ENCODE measurements at places on chromosomes 2 and 18.
A peak's percentile ranks its signal among the peaks of the same experiment; 100 is the strongest.

GRCh38 chr18:39870591-39870990 is 2084.4 kb upstream of the PIK3C3 start:
- no peaks in the 10 kb centered on the region for H3K36me3 ChIP-seq
- H3K4me1 ChIP-seq = no peaks in the 10 kb centered on the region
- no peak overlapping the region for H3K27ac ChIP-seq
- H3K4me3 ChIP-seq = no peak overlapping the region
- no peak for DNase-seq

GRCh38 chr2:25677877-25678276 is 4.5 kb upstream of the DTNB start:
- no peak overlapping the region for H3K27ac ChIP-seq
- peaks cover 15% of the 10 kb centered on the region for H3K4me1 ChIP-seq
- no peak overlapping the region for H3K4me3 ChIP-seq
- peaks cover 15% of the 10 kb centered on the region for H3K27me3 ChIP-seq
- DNase-seq = no peak
- H3K36me3 ChIP-seq = no peaks in the 10 kb centered on the region

GRCh38 chr18:26435415-26436095 is 112.8 kb downstream of the KCTD1 start:
- no peak for DNase-seq
- H3K27ac ChIP-seq = no peak overlapping the region
- H3K36me3 ChIP-seq = no peaks in the 10 kb centered on the region

DNA sequence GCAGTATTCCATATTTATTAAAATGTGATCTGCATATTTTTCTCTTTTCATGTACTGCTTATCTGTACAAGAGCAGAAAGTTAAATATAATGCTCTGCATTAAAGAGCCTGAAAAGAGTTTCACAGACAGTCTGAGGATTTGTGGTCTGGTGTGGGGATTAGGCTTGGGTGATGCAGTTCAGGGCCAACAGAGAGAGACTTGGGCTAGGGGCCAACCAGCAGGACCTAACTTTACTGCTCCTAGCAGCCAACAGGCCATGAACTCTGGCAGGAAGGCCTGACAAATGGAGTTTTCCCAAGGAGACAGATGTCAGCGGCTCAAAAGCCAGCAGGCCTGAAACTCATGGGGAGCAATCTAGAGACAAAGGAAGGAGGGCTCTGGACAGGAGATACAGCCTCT is 169.6 kb downstream of the LRRTM1 start:
- no peaks in the 10 kb centered on the region for H3K27me3 ChIP-seq
- DNase-seq = no peak
- no peaks in the 10 kb centered on the region for H3K4me1 ChIP-seq
- no peaks in the 10 kb centered on the region for H3K36me3 ChIP-seq

DNA sequence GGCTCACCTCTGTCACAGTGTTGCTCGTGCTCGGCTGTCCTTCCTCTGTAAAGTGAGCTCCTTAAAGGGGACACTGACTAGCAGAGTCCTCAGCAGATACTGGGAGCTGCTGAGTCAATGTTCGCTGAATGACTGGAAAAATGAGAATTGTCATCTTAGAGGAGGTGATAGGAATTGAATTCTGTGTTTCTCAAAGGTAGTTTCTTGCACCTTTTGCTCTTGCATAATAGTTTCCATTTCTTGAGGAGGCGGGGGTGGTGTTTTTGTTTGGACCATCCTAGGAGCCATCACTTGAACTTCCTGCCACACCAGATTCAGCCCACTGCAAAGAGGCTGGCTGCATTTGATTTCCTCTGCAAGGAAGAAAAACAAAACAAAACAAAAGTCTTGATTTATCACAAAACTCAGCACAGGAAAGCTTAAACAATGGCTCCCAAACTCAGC is 11.4 kb upstream of the RFX8 start:
- H3K4me3 ChIP-seq = no peak overlapping the region
- no peak for DNase-seq
- no peaks in the 10 kb centered on the region for H3K27me3 ChIP-seq
- no peaks in the 10 kb centered on the region for H3K36me3 ChIP-seq
- peaks cover 16% of the 10 kb centered on the region for H3K4me1 ChIP-seq
- no peak overlapping the region for H3K27ac ChIP-seq

DNA sequence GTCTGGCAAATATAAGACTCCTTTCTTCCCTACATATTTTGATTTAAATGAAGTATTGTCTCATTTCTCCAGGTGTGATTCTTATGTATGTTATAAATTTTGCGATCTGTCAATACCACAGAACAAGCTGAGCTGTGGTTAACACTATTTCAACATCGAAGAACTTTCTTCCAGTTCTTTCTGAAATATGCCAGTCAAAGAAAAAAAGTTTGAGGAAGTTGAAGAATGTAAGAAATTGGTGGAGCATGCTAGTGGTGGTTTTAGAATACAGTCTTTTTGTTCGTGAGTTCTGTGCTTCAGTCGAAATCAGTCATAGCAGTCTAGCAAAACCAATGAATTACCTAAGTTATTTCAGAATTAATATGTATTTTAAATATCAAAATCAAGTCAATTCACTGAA is 8.6 kb upstream of the COBLL1 start:
- H3K4me3 ChIP-seq = no peak overlapping the region
- no peaks in the 10 kb centered on the region for H3K4me1 ChIP-seq
- H3K27me3 ChIP-seq = peaks cover 8% of the 10 kb centered on the region
- H3K36me3 ChIP-seq = no peaks in the 10 kb centered on the region
- DNase-seq = no peak
- no peak overlapping the region for H3K27ac ChIP-seq

DNA sequence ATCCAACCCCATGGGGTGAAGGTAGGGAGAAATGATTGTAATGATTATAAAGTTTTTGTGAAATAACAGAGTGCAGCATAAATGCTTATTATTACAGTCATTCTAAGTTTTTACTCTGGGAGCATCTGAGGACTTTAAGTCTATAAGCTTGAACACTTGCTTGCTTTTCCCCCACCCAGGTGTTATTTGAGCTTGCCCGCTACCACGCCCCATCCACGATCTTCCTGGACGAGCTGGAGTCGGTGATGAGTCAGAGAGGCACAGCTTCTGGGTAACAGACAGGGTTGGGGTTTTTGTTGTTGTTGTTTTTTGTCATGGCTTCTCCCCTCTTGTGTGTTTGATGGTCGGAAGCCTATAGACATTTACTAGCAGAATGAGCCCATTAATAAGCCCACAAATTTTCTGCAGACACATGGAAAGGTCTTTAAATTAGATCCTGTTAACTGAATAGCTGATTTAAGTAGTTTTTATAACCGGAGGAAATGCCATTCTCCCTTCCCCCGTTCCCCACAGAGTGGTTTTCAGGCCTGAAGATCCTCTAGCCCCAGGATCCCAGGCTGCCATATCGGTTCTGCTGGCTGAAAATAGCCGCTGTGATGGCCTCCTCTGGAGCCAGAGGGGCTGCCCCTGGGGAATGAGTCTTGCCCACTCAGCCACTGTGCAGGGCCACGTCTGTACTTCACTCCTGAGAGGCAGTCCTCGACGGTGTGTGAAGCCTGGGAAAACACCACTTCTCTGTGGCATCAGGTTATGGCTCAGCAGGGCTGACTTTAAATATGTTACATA is 39.9 kb upstream of the ELOA2 start:
- H3K27ac ChIP-seq = no peak overlapping the region
- H3K4me3 ChIP-seq = no peak overlapping the region
- no peak for DNase-seq
- peaks cover 3% of the 10 kb centered on the region for H3K4me1 ChIP-seq
- peaks cover 3% of the 10 kb centered on the region for H3K27me3 ChIP-seq

DNA sequence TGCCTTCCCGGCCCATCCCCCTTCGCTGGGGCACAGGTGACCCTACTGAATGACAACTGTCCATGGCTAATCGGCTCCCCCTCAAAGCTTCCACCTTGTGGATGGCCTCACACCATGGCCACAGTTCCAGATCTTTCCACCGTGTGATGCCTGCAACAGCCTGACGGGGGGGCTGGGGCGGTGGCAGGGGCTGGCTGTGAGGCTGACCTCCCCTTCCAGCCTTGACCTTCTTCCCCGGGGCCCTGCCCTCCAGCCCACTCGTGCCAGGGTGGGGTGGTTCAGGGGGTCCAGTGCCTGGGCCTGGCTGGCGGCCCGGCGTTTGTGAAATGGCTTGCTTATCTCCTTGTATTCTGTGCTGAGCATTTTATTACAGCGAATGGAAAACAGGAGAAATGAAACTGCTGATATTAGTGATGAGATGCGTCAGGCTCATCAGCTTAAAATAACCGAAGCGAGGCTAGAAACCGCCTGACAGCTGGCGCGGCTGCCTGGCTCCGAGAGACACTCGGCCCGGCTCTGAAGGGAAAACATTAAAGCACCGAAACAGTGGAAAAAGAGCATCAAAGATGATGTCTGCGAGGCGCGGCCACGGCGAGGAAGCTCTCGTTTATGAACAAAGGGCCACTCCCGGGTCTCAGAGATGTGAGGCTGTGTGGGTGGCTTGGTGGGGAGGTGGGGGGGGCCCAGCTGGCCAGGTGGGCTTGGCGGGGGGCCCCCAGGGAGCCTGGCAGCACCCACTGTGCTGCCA is 916 bp upstream of the PDCD1 start:
- H3K36me3 ChIP-seq = peaks cover 12% of the 10 kb centered on the region
- H3K27me3 ChIP-seq = peaks cover 6% of the 10 kb centered on the region

- H3K27me3 ChIP-seq = no peaks in the 10 kb centered on the region
- no peaks in the 10 kb centered on the region for H3K36me3 ChIP-seq
- no peak overlapping the region for H3K4me3 ChIP-seq
- DNase-seq = no peak
- H3K4me1 ChIP-seq = no peaks in the 10 kb centered on the region
- no peak overlapping the region for H3K27ac ChIP-seq
Measured at GRCh38 chr18:1914489-1914888, 656.8 kb downstream of the METTL4 start.

DNA sequence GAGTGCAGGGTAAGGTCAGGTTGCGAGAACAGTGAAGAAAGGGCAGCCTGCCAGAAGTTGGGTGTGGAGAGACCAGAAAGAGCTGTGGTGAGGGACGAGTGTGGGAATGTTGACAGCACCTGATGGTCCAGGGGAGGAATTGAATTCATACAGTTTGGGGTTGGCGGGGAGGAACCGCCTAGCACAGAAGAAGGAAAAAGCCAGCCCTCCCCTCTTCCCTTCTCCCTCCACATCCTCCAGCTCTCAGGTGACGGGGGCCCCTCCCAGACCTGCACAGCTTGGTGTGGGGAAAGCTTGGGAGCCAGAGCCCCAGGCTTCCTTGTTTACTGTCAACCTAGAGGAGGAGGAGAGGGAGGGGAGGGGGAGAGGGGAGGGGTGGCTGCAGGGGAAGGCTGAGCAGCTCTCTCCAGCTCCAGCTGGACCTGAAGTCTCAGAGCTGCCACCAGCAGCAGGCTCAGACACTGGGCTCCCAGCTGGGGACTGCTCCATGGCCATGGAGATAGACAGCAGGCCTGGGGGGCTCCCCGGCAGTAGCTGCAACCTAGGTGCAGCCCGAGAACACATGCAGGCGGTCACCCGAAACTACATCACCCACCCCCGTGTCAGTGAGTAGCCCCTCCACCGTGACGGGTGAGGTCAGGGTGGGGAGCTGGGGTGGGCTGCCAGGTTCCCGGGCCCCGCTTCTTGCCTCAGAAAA is at the start of gene ATP6V1B1:
Gene ATP6V1B1 (plus strand): TSS at position 433 of the 697 bp plus-strand sequence. CDS start 55 bp downstream, at position 488.
- no peaks in the 10 kb centered on the region for H3K4me1 ChIP-seq
- peak; percentile 8 for DNase-seq
- no peak within 1 kb of the TSS for H3K27ac ChIP-seq
- H3K36me3 ChIP-seq = no peaks in the 10 kb centered on the region

DNA sequence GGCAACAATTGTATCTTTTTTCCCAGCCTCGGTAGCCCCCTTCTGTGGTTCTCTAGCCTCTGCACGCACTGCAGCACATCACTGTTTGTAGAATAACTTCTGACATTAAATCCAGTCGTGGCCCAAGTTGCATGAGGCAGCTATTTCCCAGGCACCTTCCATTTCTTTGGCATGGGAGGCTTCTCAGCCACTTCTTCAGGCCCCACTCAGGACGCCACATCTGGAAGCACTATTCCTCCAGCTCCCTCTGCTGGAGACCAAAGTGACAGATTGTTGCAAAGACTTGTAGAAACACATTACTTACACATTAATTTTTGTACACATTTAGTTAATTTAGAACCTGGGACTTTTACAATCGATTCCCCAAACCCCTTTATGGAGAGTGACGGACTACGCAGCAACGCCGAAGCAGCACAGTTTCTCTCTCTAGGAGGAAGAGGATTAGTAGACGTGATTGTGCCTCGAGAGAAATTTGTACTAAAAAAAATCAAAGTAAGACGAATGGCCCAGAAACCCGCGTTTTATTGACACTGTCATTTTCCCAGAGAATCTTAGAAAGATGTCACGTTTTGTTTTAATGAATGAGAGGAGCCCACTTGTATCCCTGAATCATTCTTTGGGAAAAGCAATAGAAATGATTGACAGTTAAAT is 57.8 kb upstream of the RGPD5 start:
- peak; percentile 22 for DNase-seq
- no peak overlapping the region for H3K4me3 ChIP-seq

GRCh38 chr2:76711490-76711889 is 810.7 kb downstream of the LRRTM4 start:
- H3K27me3 ChIP-seq = no peaks in the 10 kb centered on the region
- H3K36me3 ChIP-seq = no peaks in the 10 kb centered on the region
- no peak for DNase-seq
- H3K4me3 ChIP-seq = no peak overlapping the region
- H3K27ac ChIP-seq = no peak overlapping the region
- no peaks in the 10 kb centered on the region for H3K4me1 ChIP-seq

GRCh38 chr18:76801567-76802505 is 20.5 kb upstream of the ZNF236 start:
- H3K36me3 ChIP-seq = peaks cover 3% of the 10 kb centered on the region
- peak overlapping the region; percentile 43 for H3K4me3 ChIP-seq
- H3K27ac ChIP-seq = no peak overlapping the region
- DNase-seq = peak; percentile 55

GRCh38 chr2:119491776-119492525 is 32.3 kb downstream of the SCTR start:
- H3K27ac ChIP-seq = no peak overlapping the region
- no peaks in the 10 kb centered on the region for H3K4me1 ChIP-seq
- H3K27me3 ChIP-seq = peaks cover 7% of the 10 kb centered on the region
- DNase-seq = no peak
- H3K36me3 ChIP-seq = no peaks in the 10 kb centered on the region
- no peak overlapping the region for H3K4me3 ChIP-seq

- H3K4me1 ChIP-seq = peaks cover 67% of the 10 kb centered on the region
- no peak overlapping the region for H3K27ac ChIP-seq
- H3K4me3 ChIP-seq = no peak overlapping the region
- H3K36me3 ChIP-seq = peaks cover 15% of the 10 kb centered on the region
- H3K27me3 ChIP-seq = peaks cover 4% of the 10 kb centered on the region
Measured at GRCh38 chr2:33492399-33493134, 16.1 kb downstream of the RASGRP3 start.

GRCh38 chr18:7437870-7438269 is 129.2 kb upstream of the PTPRM start:
- no peaks in the 10 kb centered on the region for H3K27me3 ChIP-seq
- no peak overlapping the region for H3K27ac ChIP-seq
- no peaks in the 10 kb centered on the region for H3K36me3 ChIP-seq
- no peak for DNase-seq

Data from activated CD4-positive, alpha-beta memory T cell treated with anti-CD3 and anti-CD28 coated beads, Interleukin-2, amount 10 ng/mL, durations not matched to agents 7 days and 5 days (primary cell).